ENCODE measurements at places on chromosomes 1 and 21.

GRCh38 chr1:220817907-220818306, 31.2 kb downstream of the MTARC1 start:
- no peak for DNase-seq

DNA sequence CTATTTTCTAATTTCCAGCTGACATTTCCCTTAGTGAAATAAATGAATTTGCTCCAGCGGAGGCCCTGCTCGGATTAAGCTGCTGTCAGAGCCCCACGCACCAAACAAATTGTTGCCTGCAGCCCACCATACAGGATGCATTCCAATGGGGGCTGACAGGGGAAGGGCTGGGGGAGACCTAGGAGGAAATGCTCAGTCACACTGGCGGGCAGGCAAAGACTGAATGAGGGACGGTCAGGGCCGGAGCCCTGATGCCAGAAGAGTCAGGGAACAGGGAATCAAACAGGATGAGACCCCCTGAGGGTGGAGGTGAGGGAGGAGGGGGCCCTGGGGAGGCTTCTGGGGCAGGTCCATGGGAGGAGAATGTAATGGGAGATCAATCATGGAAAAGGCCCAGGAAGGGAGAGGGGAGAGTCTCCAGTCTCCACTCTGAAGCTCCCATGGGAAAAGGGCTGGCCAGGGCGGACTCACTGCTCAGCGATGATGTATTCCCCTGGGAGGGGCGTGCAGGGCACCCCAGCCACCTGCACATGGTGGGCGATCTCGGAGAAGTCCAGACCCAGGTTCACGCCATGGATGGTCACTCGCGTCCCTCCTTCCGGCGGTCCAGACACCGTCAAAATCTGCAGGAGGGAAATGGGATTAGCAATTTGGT, 149.4 kb upstream of the CD34 start:
- DNase-seq, result no peak

- DNase-seq, result no peak
Measured at GRCh38 chr1:63912643-63913042, 138.8 kb downstream of the ROR1 start.

DNA sequence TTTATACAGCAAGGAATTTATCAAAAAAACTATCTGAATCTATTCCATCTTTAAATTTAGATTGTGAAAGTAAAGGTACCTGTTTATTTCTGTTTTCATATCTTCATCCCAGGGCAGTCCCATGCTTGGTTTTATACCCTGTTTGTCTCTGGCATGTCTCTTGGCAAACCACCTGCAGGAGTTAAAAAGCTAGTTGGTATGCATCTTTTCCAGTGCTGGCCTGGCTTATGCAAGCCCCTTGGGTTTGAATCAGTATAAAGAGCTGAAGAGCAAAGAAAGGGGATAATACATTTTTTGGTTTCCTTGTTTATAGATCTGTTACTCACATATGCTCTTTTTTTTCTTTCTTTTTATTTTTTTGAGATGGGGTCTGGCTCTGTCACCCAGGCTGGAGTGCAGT, 37.8 kb downstream of the LRRC8C start:
- DNase-seq, result no peak
